Left ventricle myocardium inferior (tissue), 1 donor: ENCODE measurements at places on chromosomes 12 and 14. TPM values are rescaled to one million over a fixed set of nuclear protein-coding genes. Genes with fewer than 3 reads are reported as not detected.

The UNG gene
- total RNA-seq: 24.6 TPM

DNA sequence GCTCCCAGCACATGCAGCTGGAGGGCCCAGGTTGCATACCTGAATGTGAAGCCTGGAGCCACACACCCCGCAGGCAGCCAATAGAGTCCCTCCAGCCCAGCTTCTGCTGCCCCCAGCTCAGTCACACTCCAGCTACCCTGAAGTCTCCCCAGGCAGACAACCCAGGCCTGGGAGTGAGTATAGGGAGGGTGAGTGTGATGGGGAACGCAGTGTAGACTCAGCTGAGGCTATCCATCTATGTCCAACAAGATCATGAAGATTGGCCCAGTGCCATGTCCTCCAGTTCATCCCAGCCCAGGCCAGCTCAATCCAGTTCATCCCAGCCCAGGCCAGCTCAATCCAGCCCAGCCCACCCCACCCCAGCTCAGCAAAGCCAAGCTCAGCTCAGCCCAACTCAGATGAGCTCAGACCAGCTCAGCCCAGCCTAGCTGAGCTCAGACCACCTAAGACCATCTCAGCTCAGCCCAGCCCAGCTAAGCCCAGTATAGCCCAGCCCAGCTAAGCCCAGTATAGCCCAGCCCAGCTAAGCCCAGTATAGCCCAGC lies 330.4 kb downstream of the TMEM121 start:
- H3K36me3 ChIP-seq: no peaks in the 10 kb centered on the region
- no peak overlapping the region for H3K4me3 ChIP-seq
- DNase-seq: no peak
- H3K27me3 ChIP-seq: peaks cover 16% of the 10 kb centered on the region
- no peaks in the 10 kb centered on the region for H3K4me1 ChIP-seq

DNA sequence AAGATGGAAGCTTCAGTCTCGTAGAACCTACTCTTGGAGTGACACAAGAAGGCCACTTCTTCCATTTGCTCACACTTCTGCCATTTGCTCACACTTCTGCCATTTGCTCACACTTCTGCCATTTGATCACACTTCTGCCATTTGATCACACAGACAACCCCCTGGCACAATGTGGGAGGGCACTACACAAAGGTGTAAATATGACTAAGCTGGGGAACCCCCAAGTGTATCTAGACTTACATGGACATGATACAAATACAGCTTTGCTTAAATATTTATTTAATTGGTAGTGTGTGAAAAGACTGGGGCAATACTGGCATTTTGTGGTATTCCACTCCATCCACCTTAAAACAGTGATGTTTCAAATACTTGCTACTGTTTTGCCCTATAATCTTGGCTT lies 296.2 kb upstream of the PPFIA2 start:
- no peaks in the 10 kb centered on the region for H3K36me3 ChIP-seq
- H3K27ac ChIP-seq: no peak overlapping the region
- no peaks in the 10 kb centered on the region for H3K4me1 ChIP-seq

GRCh38 chr12:53757101-53757770 lies 5.5 kb upstream of the CISTR start:
- H3K4me1 ChIP-seq: peaks cover 21% of the 10 kb centered on the region
- H3K27ac ChIP-seq: no peak overlapping the region
- no peaks in the 10 kb centered on the region for H3K36me3 ChIP-seq
- peak; percentile 80 for DNase-seq
- H3K27me3 ChIP-seq: peaks cover 52% of the 10 kb centered on the region

The CLMN gene
- total RNA-seq: 3.7 TPM

The ITGA5 gene
- 55.3 TPM for total RNA-seq

The PIANP gene
- total RNA-seq: 0.41 TPM

The IQSEC3 gene
- 0.69 TPM for total RNA-seq

DNA sequence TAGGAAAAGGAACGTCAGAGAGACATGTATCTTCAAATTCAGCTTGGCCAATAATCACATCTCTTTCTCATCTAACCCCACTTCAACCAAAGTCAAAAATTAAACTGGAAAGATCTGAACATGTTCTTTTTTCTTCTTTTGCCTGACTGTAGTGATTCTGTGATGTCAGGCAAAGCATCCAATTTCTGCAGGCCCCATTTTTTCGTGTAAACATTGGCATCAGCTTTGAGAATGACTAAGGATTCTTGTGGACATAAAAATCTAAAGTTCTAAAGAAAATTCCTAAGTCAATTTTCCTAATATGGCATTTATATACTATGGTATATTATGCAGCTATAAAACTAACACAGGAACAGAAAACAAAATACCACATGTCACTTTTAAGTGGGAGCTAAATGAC lies 89.1 kb downstream of the STXBP6 start:
- H3K4me3 ChIP-seq: no peak overlapping the region
- H3K4me1 ChIP-seq: peaks cover 73% of the 10 kb centered on the region
- H3K27me3 ChIP-seq: no peaks in the 10 kb centered on the region
- peak overlapping the region; percentile 77 for H3K27ac ChIP-seq
- H3K36me3 ChIP-seq: no peaks in the 10 kb centered on the region

DNA sequence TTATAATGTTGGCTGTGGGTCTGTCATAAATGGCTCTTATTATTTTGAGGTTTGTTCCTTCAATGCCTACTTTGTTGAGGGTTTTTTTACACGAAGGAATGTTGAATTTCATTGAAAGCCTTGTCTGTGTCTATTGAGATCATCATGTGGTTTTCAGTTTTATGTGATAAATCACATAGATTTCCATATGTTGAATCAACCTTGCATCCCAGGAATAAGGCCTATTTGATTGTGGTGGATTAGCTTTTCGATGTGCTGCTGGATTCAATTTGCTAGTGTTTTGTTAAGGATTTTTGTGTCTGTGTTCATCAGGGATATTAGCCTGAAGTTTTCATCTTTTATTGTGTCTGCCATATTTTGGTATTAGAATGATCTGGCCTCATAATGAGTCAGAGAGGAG lies 27.6 kb downstream of the SLC2A13 start:
- H3K4me1 ChIP-seq: no peaks in the 10 kb centered on the region
- no peak overlapping the region for H3K27ac ChIP-seq
- no peak overlapping the region for H3K4me3 ChIP-seq
- H3K36me3 ChIP-seq: no peaks in the 10 kb centered on the region
- DNase-seq: no peak
- H3K27me3 ChIP-seq: no peaks in the 10 kb centered on the region

The CCDC38 gene
- 0.22 TPM for total RNA-seq

DNA sequence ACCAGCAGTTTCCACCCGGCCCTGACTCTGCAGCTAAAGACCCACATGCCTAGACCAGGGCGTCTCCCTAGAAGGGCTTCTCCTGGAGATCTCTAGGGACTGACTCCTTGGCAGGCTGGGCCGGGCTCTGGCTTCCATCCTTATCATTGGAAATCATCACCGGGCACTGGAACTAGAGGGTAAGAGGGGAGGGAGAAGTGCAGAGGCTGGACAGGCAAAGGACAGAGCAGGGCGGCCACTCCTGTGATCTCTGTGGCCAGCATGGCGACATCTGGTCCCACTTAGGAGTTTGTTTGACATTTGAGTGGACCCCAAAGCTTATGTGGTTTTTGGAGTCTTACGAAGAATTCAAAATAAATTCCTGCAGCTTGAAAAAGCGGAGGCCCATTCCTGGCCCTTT lies 7.1 kb downstream of the LTBP2 start:
- H3K27me3 ChIP-seq: no peaks in the 10 kb centered on the region
- no peak overlapping the region for H3K4me3 ChIP-seq
- peak overlapping the region; percentile 4 for H3K27ac ChIP-seq
- H3K4me1 ChIP-seq: peaks cover 29% of the 10 kb centered on the region

The LRP1 gene
- total RNA-seq: 61.0 TPM

DNA sequence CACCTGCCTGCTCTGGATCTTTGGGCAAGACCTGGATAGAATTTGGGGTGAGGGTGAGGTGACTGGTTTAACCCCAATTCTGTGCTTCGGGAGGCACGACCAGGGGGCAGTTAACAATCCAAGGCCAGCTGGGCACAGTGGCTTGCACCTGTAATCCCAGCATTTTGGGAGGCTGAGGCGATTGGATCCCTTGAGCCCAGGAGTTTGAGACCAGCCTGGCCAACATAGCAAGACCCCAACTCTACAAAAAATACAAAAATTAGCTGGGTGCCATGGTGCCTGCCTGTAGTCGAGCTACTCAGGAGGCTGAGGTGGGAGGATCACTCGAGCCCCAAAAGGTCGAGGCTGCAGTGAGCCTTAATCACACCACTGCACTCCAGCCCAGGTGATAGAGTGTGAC lies 38.2 kb downstream of the HRK start:
- no peak overlapping the region for H3K4me3 ChIP-seq
- H3K27ac ChIP-seq: no peak overlapping the region
- H3K36me3 ChIP-seq: no peaks in the 10 kb centered on the region

GRCh38 chr14:86055512-86056075 lies 525.6 kb downstream of the FLRT2 start:
- no peaks in the 10 kb centered on the region for H3K27me3 ChIP-seq
- no peak for DNase-seq
- no peaks in the 10 kb centered on the region for H3K36me3 ChIP-seq

DNA sequence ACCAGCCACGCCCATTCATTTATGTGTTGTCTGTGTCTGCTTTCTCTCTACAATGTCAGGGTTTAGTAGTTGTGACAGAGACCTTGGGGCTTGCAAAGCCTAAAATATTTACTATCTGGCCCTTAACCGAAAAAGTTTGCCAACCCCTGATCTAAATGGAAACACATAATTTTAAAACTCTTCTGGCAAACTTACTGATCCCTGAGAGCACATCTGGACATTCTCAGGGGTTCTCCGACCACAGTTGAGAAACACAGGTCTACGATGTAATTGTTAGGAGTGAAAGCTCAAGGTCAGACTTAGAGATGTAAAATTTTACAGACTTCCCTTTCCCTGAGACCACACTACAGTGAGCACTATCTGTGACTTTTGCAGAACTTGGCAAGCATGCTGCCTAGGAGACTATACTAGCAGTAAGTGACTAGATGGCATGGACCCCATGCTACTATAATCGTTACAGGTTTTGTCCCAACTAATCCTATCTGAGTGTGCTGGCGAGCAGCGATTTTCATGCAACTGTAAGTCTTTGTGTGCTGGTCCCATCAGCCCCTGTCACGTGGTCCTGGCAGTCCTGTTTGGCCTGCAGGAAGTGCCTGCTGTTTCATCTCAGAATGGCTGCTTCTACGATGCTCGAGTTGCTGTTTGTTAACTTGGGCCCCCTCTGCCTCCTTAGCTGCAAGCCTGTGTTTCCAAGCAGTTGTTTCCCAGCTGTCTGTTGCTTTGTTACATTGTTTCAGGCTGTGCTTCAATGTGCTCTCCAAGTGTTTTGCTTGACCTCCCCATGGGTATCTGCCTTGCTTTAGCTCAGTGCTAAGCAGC lies 21.6 kb downstream of the TMTC2 start:
- H3K27ac ChIP-seq: peak overlapping the region; percentile 36
- H3K4me1 ChIP-seq: peaks cover 9% of the 10 kb centered on the region

- no peaks in the 10 kb centered on the region for H3K36me3 ChIP-seq
- no peaks in the 10 kb centered on the region for H3K27me3 ChIP-seq
- no peak for DNase-seq
- H3K27ac ChIP-seq: no peak overlapping the region
These were observed 43.6 kb downstream of the FSCB start for GRCh38 chr14:44463356-44464004.

The KLRC2 gene
- not detected for total RNA-seq

DNA sequence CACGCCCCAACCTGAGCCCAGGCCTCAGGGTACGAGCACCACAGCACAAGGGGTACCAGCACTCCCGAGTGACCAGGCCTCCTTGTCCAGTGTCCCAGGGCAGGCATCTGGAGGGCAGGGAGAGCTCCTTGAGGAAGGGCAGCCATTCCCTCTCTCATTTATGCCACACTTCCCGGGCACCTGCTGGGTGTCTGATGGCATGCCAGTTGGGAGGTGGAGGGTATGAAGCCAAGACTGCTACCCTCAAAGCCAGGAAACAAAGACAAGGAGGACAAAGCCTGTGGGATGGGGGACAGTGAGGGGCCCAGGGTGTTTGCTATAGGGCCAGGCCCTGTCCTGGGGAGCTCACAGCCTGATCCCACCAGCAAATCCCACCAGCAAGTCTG lies 45.6 kb downstream of the CCDC88C start:
- H3K4me1 ChIP-seq: peaks cover 53% of the 10 kb centered on the region
- DNase-seq: no peak
- H3K4me3 ChIP-seq: no peak overlapping the region

GRCh38 chr12:57846285-57846576 lies 298 bp downstream of the CTDSP2 start:
- H3K36me3 ChIP-seq: peaks cover 8% of the 10 kb centered on the region
- DNase-seq: no peak
- H3K4me1 ChIP-seq: peaks cover 71% of the 10 kb centered on the region
- peak overlapping the region; percentile 95 for H3K4me3 ChIP-seq
- H3K27ac ChIP-seq: peak overlapping the region; percentile 100

- no peak overlapping the region for H3K4me3 ChIP-seq
- no peak overlapping the region for H3K27ac ChIP-seq
- no peaks in the 10 kb centered on the region for H3K36me3 ChIP-seq
These were observed 20.5 kb upstream of the FAM181A start for GRCh38 chr14:93906341-93907329.

The KRT2 gene
- total RNA-seq: not detected

DNA sequence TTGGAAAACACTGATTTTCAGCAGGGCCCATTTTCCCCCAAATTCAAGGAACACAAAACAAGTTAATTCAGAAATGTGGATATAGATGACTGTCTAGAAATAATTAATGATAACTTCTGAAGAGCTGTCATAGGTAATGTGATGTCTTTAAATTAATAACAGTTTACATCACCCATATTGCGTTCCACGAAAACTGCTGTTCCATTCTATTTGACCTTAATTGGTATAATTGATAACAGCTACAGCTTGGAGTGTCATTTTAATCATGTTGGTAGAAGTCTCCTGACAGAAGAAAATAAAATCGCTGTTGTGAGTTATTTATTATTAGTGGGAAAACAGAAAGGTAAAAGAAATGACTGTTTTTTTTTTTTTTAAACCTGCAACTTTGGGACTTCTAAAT lies 36.3 kb upstream of the MGAT4C start:
- H3K4me1 ChIP-seq: no peaks in the 10 kb centered on the region
- no peaks in the 10 kb centered on the region for H3K36me3 ChIP-seq
- no peak for DNase-seq
- no peak overlapping the region for H3K4me3 ChIP-seq
- no peak overlapping the region for H3K27ac ChIP-seq

- no peak overlapping the region for H3K27ac ChIP-seq
- no peak for DNase-seq
- no peaks in the 10 kb centered on the region for H3K27me3 ChIP-seq
- H3K36me3 ChIP-seq: no peaks in the 10 kb centered on the region
These were observed 13.9 kb downstream of the PELI2 start for GRCh38 chr14:56131865-56132833.

- no peak for DNase-seq
- no peak overlapping the region for H3K4me3 ChIP-seq
- H3K27me3 ChIP-seq: peaks cover 61% of the 10 kb centered on the region
- H3K27ac ChIP-seq: no peak overlapping the region
- H3K36me3 ChIP-seq: no peaks in the 10 kb centered on the region
These were observed 29.9 kb upstream of the MYBPC1 start for GRCh38 chr12:101564912-101565311.

GRCh38 chr12:49967777-49968250 lies 4.9 kb upstream of the AQP6 start:
- peaks cover 48% of the 10 kb centered on the region for H3K27me3 ChIP-seq
- H3K4me1 ChIP-seq: peaks cover 20% of the 10 kb centered on the region
- no peak overlapping the region for H3K27ac ChIP-seq
- no peak for DNase-seq
- peak overlapping the region; percentile 60 for H3K4me3 ChIP-seq

- no peak overlapping the region for H3K4me3 ChIP-seq
- H3K36me3 ChIP-seq: no peaks in the 10 kb centered on the region
These were observed 815.7 kb downstream of the NRXN3 start for GRCh38 chr14:78985668-78986381.
